CD4-positive, alpha-beta T cell treated with Interleukin-21 for 1 hour (primary cell): ENCODE measurements at places on chromosomes 3 and 15.

GRCh38 chr3:114242947-114243346 is 5.6 kb upstream of the ZNF80 start:
- no peak for DNase-seq

- DNase-seq, result peak; percentile 15
These were observed 56.0 kb downstream of the KBTBD12 start for GRCh38 chr3:127970966-127971592.

DNA sequence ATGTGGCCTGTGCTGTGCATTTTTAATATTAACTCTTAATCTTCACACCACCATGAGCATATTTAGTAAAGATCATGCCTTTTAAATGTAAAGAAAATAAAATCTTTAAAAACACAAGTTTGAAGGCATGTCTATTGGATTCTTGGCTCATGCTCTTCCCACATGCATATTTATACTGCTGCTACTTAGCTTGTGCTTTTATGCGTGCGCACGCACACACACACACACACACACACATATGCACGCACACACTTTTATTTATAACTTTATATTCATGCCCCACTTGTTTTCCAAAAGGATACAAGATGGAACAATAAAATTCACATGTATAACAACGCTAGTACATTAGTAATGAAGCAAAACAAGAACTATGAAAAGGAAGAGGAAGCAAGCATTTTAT is 36.1 kb upstream of the ZPLD1 start:
- DNase-seq, result no peak

DNA sequence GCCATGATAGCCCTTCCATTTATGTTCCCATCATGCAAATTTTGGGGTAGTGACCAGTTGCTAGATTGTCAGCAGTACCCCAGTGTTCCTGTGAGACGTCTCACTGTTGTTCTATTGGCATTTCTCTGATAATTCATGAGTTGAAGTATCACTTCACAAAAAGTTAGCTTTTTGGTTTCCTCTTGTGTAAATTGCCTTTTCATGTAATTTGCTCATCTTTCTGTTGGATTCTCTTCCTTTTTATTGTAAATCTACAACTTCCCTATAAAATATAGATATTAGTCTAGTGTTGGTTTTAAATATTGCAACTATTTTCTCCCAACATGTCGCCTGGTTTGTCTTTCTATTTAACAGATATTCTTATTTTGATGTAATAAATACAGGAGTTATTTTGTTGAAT is 7.5 kb upstream of the A4GNT start:
- DNase-seq, result no peak

DNA sequence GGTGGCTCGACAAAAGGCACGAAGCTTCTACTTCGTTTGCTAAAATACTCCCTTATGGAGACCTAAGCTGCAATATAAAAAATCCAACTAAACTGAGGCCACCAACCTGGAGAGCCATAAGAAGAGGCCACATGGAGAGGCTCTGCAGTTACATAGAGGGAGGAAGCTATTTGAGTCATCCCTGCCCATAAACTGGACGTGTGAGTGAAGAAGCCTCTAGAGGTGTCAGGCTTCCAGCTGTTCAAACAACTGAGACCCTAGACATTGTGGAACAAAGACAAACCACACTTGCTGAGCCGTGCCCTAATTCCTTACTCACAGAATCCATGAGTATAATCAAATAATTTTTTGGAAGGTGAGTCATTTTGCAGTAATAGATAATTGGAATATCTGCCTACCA is 50.2 kb upstream of the GMNC start:
- DNase-seq, result no peak

- no peak for DNase-seq
These were observed 12.2 kb downstream of the NEK10 start for GRCh38 chr3:27356976-27357375.

DNA sequence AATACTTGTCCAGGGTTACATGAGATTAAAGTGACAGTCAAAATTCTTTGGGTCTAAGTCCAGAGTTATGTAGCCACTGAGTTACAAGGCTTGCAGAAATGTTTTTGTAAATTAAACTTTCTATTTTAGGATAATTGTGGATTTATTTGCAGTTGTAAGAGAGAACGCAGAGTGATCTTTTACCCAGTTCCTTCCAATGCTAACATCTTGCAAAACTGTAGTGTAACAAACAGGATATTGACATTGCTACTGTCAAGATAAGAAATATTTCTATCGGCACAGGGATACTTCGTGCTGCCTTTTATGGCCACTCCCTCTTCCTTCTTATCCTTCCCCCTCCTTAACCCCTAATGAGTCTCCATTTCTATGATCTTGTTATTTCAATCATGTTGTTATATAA is 1022.9 kb downstream of the MCTP2 start:
- DNase-seq, result no peak

GRCh38 chr3:138381950-138382715 is 33.8 kb downstream of the MRAS start:
- DNase-seq, result no peak

DNA sequence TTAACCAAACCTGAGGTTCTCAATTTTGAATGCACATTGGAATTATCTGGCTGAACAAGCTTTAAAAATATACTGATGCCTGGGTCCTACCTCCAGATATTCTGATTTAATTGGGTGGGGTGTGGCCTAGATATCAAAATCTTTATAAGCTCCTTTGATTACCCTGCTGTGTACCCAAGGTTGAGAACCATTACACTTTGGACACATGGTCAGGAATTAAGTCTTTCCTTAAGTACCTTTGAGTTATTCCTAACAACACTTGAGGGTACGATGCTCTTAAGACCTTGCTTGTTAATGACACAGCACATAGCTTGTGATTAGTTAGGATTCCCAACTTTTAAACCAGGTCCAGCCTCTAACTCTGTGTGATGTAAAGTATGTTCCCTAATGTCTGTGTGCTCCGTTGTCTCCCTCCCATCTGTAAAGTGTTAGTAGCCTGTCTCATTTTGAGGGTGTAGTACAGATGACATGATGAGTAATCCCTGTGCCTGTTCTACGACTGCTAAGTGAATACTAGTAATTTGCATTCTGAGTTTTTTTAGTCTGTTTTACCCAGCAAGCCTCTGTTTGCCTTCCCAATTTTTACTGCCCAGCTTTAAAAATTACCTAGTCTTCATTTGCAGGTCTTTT is 154.9 kb downstream of the KLHL25 start:
- no peak for DNase-seq

DNA sequence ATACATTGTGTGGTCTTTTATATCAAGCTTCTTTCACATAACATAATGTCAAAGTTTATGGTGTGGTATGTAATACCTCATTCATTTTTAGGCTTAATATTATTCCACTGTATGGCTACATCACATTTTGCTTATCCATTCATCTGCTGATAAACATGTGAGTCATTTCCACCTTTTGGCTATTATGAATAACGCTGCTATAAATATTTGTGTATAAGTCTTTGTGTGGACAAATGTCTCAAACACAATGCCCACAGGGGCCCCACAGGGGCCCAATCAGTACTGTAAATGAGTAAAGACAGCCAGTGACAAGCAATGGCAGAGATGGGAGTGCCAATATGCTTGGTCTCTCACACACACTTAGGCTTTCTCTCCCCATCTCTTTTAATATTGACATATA is 54.2 kb downstream of the PIK3R4 start:
- DNase-seq, result no peak

- DNase-seq, result no peak
These were observed 444.7 kb upstream of the ARPP21 start for GRCh38 chr3:35194666-35195065.

DNA sequence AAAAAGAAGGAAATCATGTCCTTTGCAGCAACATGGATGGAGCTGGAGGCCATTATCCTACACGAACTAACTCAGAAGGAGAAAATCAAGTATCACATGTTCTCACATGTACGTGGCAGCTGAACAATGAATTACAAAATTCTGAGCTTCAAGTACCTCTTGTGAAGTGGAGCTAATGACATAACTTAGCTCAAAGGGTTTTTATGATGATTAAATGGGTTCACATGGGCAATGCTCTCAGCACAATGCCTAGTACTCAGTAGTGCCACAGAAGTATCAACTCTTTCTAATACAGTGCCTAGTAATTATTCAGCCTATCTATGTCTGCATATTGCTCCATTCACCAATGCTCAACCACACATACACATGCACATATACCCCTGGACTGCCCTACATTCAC is 407.5 kb upstream of the WNT5A start:
- no peak for DNase-seq

GRCh38 chr15:66701422-66702034 is 508 bp upstream of the SMAD6 start:
- no peak for DNase-seq

- DNase-seq, result no peak
These were observed 738.8 kb upstream of the SGO1 start for GRCh38 chr3:20924646-20925385.

DNA sequence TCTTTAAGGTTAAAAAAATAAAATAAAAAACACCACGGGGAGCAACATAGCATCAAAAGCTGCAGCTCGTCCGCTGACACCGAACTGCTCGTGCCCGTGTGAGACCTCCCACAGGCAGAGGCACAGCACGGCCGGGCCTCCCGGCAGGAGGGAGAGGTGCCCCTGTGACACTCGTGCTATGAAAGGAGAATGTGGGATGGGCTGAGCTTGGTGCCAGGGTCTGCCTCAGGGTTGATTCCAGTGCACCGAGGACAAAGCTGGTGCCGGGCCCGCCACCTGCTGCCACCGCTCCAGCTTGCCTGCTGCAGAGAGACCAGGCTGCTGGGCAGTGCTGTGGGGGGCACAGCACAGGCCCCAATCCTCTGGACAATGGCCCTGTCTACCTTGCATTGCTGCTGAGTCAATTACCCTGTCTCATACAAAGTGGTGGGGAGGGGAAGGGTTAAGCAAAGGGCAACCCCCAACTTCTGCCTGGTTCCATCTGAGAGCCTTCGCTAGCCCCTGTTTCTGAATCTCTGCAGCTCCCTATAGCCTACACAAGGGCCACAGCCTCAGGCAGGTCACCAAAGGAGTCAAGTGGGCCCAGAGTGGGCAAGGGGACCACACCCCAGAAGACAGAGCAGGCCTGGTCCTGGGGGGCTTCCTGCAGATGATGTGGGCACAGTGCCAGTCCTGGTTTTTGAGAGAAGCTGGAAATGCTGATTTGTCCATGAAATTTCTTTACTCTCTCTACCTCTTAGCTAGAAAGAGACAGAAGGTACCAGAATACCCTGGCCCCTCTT is 74.0 kb upstream of the SNRPA1 start:
- DNase-seq, result no peak

DNA sequence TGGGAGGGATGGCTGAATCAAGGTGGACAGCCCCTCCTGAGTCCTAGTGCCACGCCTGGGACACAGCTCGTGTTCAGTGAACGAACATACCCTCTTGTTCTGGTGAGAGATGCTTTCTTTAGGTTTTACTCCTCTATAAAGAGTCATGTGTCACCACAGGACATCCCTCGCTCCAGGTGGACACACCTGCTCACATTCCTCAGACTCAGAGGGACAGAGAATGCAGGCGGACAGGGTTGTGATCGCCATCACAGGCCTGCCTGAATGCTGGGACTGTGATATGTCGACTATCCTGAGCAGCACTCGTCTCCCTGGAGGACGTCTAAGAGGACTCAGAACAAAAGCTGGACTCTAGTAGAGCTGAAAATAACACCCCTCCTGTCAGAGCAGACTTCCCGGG is 96.4 kb upstream of the SNRPA1 start:
- DNase-seq, result no peak

DNA sequence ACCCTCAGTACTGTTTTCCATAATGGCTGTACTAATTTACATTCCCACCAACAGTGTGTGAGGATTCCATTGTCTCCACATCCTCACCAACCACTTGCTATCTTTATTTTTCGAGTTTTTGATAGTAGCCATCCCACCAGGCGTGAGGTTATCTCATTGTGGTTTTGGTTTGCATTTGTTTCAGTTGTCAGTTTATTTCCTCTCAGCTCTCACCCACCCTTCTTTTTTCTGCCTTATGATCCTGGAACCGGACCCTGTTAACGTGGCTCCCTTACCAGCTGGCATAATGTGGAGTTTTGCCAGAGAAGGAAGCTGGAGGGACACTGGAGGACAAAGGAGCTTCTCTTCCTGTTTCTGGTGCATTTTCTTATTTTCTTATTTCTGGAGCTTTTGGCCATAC is 25.1 kb upstream of the SH3GL3 start:
- DNase-seq, result no peak

- DNase-seq, result no peak
These were observed 2.3 kb upstream of the SCAP start for GRCh38 chr3:47478022-47478421.

- DNase-seq, result no peak
These were observed 77.0 kb downstream of the SLC7A14 start for GRCh38 chr3:170508839-170509238.

GRCh38 chr15:69753867-69754266 is 301.2 kb downstream of the RPLP1 start:
- no peak for DNase-seq

GRCh38 chr15:42549032-42549491 is 424 bp downstream of the HAUS2 start:
- DNase-seq, result peak; percentile 43

DNA sequence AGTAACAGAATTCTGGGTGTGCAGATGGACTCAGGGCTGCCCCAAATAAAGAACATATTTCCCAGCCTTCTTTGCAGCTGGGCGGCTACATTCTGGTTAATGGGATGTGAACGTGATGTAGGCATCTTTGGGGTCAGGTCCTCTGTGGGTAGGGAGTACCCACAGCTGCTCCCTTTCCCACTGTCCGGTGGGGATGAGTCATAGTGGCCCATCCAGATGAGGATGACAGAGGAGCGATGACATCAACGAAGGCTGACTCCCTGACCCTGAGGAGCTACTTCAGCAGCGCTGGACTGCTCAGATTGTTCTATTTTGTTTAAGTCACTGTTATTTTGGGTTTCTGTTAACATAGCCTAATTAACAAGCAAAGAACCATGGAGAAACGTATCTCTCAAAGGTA is 38.0 kb downstream of the SRPRB start:
- DNase-seq, result no peak

DNA sequence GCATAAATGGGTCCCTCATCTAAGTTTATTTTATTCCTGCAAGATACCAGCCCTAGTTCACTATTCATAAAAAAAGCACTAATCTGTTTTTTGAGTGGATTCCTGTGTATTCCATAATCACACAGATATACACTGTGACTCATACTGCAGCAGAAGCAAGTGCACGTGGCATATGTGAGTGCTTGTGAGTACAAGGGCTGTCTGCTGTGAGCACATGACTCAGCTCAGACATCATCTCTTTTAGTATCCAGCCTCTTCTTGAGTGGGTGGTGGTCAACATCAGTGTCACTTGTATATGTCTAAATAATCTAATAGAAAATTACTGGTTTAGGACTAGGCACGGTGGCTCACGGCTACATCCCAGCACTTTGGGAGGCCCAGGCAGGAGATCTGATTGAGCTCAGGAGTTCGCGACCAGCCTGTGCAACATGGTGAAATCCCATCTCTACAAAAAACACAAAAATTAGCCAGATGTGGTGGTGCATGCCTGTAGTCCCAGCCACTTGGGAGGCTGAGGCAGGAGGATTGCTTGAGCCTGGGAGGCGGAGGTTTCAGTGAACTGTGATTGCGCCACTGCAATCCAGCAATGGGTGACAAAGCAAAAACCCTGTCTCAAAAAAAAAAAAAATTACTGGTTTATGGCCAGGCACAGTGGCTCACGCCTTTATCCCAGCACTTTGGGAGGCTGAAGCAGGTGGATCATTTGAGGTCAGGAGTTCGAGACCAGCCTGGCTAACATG is 49.8 kb downstream of the NIPA2 start:
- no peak for DNase-seq
